ENCODE measurements at places on chromosomes 7 and 10. TPM values are rescaled to one million over a fixed set of nuclear protein-coding genes. Genes with fewer than 3 reads are reported as not detected.

- DNase-seq: no peak
These were observed 3.8 kb downstream of the LCOR start for GRCh38 chr10:96835899-96836298.

DNA sequence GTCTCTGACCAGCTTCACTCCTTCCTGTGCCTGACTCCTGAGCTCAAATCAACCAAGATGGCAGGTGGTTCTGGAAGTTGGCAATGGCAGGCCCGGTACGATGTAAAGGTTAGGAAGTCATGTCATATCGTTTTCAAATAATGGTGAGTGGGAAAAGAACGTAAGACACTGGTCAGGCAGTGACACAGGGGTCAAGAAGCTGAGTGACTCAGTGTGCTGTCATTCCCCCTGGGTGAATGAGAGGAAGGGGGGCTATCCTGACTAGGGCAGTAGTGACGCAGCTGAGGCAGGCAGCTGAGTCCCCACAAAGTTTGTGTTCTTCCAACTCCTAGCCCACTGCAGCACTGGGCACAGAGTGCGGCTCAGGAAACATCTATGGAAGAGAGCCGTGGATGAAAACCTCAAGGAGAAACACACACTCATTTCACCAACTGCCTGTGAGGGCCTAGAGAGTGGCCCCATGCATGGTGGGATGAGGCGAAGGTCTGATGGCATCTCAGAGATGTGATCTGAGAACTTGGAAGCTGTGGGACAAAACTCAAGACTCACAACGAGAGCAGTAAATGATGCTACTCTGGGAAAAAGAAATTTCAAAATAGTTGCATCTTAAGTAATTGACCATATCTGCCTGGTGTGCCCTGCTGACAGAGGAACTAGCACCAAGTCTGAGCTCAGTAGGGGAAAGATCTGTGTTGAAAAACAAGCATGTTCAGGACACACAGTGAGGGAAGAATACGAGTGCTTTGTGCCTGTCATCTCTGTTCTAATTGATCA is 23.2 kb downstream of the CREB3L2 start:
- no peak for DNase-seq

- DNase-seq: no peak
These were observed 40.3 kb downstream of the FAM53B start for GRCh38 chr10:124703778-124704427.

- no peak for DNase-seq
These were observed 25.1 kb downstream of the DDIT4 start for GRCh38 chr10:72298592-72299519.

DNA sequence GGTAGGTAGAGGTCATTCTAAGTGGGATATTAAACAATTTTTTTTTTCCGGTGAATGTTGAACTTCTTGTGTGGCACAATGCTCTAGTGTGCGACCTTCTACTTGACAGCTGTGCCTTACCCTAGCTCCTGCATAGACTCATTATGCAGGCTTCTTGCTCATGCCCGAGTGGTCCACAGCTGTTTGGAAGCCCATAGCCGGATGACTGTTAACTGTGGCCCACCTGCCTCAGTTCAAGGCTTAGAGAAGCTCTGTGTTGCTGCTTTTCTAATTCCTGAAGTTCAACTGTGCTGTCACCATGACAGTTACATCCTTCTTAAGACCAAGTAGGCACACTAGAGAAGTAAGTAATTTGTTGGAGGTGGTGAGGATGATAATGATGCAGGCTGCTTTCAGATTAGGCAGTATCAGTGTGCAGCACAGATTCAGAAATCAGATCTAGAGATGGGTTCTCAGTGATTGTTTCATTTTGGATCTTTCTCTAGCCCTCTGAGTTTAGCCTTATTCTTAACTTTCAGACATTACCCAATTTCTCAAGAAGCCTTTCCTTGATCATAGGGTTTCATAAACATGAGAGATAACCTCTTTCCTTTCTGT is 278.4 kb downstream of the PHF14 start:
- no peak for DNase-seq

DNA sequence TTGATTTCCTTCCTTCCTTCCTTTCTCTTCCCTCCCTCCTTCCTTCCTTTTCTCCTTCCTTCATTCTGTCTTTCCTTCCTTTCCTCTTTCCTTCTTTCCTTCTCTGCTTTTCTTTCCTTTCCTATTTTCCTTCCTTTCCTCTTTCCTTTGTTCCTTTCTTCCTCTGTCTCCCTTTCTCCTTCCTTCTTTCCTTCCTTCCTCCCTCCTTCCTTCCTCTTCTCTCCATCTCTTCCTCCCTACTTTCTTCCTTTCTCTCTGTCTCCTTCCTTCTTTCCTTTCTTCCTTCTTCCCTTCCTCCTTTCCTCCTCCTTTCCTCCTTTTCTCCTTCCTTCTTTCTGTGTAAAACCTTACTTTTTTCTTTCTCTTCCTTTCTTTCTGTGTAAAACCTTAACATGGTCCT is 32.3 kb upstream of the NPTX2 start:
- DNase-seq: no peak

GRCh38 chr7:88759230-88760135 is at the start of gene ZNF804B:
TSS of gene ZNF804B (plus strand) at chr7:88759700. CDS start at chr7:88759977, 277 bp downstream.
- DNase-seq: peak; percentile 74

- peak; percentile 50 for DNase-seq
These were observed 220.9 kb upstream of the MKLN1 start for GRCh38 chr7:131106681-131107336.

GRCh38 chr7:149662591-149663095 is 110.7 kb downstream of the ZNF467 start:
- DNase-seq: peak; percentile 74

DNA sequence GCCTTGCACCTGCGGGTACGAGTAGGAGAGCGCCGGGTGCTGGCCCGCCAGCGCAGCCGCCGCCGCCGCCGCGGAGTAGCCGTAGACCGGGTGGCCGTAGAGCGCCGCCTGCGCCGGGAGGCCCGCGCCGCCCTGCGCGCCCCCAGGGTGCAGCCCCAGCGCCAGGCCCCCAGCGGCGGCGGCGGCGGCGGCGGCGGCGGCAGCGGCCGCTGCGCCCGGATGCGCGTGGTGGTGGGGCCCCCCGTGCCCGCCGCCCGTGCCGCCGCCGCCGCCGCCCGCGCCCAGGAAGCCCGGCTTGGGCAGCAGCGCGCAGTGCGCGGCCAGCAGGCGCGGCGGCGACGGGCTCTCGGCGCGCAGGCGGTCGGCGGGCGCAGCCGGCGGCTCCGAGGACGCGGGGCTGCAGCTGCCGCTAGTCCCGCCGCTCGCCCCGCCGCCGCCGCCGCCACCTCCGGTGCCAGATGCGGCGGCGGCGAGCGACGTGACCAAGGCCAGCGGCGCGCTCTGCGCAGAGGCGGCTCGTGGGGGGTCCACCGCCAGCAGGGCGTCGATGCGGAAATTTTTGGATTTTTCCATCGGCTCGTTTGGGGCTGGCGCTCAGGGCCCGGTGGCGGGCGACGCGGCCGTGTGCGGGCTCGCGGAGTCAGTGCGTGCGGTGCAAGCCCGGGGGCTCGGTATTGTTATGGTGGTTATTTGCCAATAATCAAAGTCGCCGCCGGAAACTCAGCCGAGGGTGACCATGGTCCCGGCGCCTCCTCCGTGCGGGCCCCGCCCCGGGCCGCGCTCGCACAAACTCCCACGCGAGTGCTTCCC is 480 bp downstream of the MNX1 start:
- DNase-seq: no peak

GRCh38 chr10:17963431-17963830 is 11.7 kb downstream of the SLC39A12 start:
- DNase-seq: no peak

DNA sequence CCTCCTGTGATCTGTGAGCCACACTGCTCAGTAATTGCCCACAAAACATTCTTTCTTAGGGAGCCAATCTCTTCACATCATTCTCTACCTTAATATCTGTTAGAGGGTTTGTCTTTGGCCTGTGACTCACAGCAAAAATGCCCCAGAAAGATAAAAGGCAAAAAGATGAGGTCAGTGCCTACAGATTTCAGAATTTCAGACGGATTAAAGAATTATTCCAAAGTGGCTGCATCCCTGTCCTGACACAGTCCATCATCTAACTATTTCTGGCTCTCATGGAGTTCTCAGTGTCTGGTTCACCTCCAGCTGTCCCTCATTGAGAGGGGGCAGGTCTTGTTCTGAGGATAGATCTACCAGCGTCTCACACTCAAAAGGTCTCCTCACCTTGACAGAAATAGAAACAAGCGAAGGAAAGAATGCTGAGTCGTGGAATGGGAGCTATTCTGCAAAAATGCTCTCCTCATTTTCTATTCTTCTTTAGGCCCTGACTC is 138.5 kb upstream of the AOAH start:
- DNase-seq: no peak

Gene FAM131B
- total RNA-seq: 111 TPM

Gene DNAJB12
- 23.0 TPM for total RNA-seq

Gene SKAP2
- total RNA-seq: 12.1 TPM

Gene FFAR4
- not detected for total RNA-seq

Gene CCDC136
- 202 TPM for total RNA-seq

Gene LRRD1
- total RNA-seq: 0.15 TPM

Gene PSAP
- 737 TPM for total RNA-seq

Gene CYP3A5
- not detected for total RNA-seq

Gene SFTPA2
- total RNA-seq: 0.39 TPM

Measured in glutamatergic neuron (in vitro differentiated cells).